Inflammatory macrophage treated with lipopolysaccharide for 4 hours (primary cell): ENCODE measurements at places on chromosomes 6 and 20.

GRCh38 chr6:160973311-160974250 lies 18.0 kb upstream of the MAP3K4 start:
- no peak for DNase-seq

GRCh38 chr20:51553897-51554486 lies 11.5 kb upstream of the NFATC2 start:
- DNase-seq, result no peak

- no peak for DNase-seq
Observed at GRCh38 chr20:32297439-32297838, 20.0 kb downstream of the KIF3B start.

GRCh38 chr6:154773610-154774089 lies 40.4 kb downstream of the SCAF8 start:
- DNase-seq, result no peak

DNA sequence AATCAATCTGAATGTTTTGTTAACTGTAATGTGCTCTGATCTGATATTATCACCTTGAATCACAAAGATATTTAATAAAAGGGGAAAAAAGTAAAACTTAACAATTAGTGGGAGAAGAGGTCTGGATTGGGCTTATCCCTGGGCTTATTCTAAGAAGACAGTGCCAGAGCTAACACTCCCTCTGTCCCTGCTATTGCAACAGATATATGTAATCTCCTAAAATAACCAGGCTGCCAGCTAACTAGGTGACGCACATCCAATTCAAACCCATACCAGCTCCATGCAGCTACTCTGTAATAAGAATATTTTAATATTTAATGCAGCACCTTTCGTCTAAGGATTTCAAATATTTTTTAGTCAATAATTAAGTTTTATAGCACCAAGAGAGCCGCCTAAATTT lies 330.1 kb upstream of the MARCKS start:
- no peak for DNase-seq

DNA sequence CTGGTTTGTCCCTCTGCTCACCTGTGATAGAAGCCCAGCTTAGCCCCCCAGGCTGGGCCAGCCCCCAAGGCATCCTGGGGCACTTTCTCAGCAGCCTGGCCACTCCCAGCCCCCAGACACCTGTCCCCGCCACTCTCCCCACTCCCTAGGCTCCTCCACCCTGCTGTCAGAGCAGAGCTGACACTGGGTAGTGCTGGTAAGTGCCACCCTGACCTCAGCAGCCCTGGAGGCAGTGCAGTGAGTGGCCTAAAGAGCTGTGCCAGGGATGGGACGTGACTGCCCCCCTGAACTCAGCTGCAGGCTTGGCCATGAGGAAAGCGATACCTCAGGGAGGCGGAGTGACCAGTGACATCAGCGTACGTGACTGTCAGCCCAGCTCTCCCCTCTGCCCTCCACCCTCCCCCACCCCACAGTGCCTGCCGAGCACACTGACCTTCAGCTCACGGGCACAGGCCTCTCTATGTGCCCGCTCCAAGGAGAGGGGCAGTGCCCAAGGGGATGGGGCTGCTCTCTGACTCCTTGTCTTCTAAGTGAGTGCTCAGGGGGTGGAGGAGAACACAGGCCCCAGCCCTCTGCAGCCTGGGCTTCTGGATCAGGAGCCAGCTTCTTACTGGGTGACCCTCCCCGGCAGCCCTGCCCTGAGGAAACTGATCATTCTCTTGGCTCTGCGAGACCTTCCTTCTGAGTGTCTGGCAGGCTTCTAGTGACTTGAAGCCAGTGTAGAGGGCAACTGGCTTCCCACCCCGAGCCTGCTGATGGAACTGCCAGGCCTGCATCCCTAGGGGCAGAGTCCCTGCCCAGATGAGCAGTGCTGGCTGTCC lies 172.7 kb downstream of the MRPL14 start:
- no peak for DNase-seq

- peak; percentile 13 for DNase-seq
Observed at GRCh38 chr6:20680697-20681165, 146.5 kb downstream of the CDKAL1 start.

DNA sequence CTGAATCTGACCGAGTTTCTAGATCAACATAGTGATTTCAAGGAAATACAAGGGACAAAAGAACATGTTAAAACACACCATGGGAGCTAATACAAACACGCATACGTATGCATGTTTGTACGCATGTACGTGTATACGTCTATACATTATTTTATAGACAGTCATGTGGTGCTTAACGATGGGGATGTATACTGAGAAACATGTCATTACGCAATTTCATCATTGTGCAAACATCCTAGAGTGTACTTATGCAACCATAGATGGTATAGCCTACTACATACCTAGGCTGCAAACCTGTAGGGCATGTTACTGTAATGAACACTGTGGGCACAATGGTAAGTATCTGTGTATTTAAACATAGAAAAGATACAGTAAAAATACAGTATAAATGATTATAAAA lies 25.0 kb upstream of the NELFCD start:
- DNase-seq, result peak; percentile 79

- DNase-seq, result peak; percentile 78
Observed at GRCh38 chr6:33508935-33509926, 54.9 kb downstream of the ZBTB9 start.

DNA sequence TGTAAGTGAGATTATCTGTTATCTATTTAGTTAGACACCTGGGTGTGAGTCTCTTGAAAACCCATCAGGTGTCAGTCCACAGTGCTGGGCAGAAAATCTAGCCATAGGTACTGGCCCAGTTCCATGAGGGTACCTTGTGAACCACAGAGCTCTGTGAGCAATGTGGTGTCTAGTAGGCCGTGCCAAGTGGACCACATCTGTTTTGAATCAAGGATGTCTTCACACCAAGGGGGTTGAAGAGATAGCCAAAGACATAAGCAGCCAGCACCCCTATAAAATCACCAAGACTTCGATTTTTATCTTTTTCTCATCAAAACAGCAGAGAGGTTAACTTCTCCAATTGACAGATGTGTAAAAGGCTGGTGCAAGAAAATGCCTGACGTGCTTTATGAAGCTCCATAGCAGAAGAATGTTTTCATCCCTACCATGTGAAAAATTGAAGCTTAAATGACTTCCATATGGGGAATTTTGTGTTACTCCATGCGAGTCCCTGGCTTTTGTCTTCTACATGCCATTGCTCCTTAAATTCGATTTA lies 368.7 kb downstream of the HAO1 start:
- no peak for DNase-seq

GRCh38 chr6:31908791-31909190 lies 6.9 kb upstream of the ZBTB12 start:
- peak; percentile 87 for DNase-seq

- no peak for DNase-seq
Observed at GRCh38 chr20:62902926-62903615, 23.2 kb downstream of the DIDO1 start.

DNA sequence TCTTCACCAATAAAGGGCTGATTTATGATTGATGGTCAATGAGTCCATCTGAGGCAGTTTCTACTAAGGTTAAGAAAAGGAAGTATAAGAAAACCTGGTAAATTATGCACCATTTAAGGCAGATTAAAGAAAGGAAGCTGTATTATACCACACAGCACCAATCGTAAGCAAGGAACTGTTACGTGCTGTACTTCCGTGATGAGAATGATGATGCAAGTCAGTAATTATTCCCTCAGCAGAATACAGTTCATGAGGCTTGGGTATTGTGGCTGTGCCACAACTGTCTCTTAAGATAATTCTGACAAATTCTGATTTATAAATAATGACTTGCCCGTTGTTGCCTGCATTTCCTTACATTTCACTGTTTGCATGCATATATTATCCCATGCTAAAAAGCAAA lies 699.0 kb downstream of the HDGFL1 start:
- no peak for DNase-seq

DNA sequence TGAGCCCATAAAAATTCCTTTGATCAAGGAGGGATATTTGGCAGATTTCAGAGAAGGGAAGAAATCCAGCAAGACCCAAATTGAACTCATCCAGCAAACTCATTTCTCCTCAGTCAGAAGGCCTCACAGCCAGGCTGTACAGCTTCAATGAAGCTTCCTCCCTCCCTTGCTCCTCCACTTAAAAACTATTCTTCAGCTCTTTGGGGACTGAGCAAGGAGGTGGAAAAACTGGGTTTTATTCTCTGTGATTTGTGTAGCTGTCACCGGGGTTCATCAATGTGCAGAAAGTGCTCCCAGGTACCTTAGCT lies 158.7 kb upstream of the ZNF184 start:
- DNase-seq, result no peak

DNA sequence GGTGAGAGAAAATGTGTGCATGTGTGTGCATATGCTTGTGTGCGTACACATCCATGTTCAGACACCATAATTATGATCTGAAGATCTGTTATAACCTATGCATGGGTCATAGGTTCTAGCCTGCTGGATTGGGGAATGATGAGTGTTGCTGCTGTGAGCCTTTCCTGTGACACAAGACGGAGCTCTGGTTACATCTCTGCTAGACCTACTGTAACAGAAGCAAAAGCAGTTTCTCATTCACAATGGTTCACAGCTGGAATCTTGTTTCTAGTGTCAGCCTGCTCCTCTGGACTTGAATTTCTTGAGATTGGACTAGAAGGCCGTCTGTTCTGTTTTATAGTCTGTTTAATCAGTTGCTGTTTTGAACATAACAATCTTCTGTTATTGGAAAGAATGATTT lies 40.1 kb downstream of the DEFB114 start:
- DNase-seq, result no peak
